ENCODE measurements at places on chromosomes 3 and 15.

DNA sequence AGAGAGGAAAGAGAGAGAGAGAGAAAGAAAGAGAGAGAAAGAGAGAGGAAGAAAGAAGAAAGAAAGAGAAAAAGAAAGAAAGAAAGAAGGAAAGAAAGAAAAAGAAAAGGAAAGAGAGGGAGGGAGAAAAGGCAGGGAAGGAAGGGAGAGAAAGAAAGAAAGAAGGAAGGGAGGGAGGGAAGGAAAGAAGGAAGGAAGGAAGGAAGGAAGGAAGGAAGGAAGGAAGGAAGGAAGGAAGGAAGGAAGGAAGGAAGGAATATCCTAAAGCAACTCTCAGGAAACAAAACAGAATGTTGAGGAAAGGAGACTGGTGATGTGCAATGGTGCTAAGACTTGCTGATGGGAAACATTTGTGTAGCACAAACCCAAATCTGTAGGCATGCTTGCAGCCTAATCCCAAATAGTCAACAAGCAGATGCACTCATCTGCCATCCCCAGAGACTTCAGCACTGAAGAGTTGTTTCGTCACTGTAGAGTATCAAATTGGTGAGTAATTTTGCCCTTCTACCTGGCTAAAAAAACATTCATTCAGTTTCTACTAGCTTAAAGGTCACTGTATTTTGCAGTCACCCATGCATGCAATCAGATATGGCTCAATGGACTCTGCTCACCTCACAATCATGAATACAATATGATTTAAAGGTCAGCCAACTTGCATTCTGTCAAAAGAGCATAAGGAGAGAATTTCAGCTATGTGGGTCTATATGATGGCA is 480.3 kb downstream of the FGF12 start:
- DNase-seq: peak; percentile 76

- DNase-seq: no peak
These were observed 37.6 kb upstream of the WDR49 start for GRCh38 chr3:167691366-167691765.

DNA sequence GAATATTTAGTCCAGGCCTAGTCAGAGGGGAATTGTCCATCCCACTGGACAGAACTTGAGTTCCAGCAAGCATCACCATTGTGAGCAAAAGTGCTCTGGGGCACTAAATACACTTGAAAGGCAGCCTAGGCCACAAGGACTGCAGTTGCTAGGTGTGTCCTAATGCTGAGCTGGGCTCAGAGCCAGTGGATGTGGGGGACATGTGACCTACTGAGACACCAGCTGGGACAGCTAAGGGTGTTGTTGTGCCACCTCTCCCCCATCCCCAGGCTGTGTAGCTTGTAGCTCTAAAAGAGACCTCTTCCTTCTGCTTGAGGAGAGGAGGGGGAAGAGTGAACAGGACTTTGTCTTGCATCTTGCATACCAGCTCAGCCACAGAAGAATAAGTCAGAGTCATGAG is 120.9 kb downstream of the DTWD1 start:
- no peak for DNase-seq

DNA sequence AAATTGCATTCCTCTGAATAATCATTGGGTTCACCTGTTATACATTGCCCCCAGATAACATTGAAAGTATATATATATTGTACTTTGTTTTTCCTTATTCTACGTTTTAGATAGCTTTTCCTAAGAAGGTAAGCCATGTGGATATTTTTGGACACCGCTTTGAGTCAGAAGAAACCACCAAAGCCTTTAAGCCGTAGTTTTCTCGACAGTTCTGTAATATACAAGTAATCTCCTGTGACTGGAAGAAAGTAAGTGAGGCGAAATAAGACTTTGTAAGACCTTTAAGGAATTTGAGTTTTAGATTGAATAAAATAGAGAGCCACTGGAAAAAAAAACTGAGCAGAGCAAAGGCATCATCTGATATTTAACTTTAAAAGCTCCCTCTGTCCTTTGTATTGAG is 1092.0 kb downstream of the DIPK2A start:
- no peak for DNase-seq

GRCh38 chr3:186097663-186098451 is 11.0 kb downstream of the ETV5 start:
- DNase-seq: peak; percentile 98

Data from NCI-H446 (cell line).